RWPE1 (cell line): ENCODE measurements at places on chromosomes 3 and 15.

- no peak for DNase-seq
Measured at GRCh38 chr3:87696124-87697013, 362.4 kb downstream of the CGGBP1 start.

DNA sequence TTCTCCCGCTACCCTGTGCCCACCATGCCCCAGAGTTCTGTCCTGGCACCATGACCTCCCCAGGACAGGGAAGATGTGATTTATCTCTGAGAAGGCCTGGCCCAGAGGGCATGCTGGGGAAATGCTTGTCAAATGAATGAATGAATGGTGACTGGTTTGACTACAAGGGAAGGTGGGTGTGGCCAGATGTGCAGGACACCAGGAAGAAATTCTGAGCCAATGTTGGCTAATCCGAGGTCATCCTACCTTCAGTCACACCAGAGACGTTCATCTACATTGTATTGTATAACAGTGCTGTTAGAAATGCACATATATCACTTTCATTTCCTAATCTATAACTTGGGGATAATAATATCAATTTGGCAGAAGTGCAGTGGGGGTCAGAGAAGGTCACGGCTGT lies 138.4 kb downstream of the FAM43A start:
- DNase-seq, result peak; percentile 23

DNA sequence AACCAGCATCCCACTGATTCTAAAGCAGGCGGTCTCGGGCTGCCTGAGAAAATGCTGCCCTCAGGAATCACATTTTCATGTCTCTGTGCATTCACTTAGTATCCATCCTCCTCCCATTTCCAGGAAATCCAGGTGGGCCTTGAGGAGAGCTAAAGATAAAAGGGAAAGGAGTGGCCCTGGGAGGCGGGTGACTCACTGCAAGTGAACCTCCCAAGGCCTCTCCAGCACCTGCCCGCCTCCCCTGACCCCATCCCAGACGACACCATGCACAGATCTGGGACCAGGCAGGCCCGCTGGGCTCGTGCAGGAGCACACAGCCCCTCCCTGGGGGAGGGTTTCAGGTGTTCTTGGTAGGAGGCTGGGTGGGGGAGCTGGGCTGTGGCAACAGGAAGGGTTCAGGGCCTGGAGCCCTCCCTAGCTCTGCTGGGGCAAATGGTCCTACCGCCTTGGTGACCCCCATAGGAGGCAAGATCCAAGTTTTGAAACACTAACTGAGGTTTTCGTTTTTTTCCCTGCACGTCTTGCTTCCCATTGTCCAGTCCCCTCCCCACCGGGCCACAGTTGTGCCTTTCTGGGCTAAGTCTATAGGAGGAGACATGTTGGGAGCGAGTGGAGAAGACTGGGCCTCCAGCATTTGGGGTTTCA lies 22.2 kb downstream of the MELTF start:
- peak; percentile 48 for DNase-seq

DNA sequence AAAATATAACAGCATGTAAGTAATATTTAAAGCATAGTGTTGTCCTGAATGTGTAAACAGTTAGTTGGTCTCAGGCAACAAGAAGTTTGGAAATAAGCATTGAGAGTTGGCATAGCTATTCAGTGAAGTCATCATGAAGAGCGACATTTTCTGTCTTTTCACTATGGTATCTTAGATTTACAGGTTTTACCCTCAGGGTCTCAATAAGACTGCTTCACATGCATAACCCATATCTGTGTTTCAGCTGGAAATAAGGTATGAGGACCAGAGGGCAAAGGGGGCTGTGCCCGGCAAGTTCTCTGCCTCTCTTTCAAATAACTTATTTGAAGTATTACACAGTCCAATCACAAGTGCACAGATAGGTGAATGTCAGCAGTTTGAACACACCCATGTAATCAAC lies 290.2 kb upstream of the CNTN3 start:
- no peak for DNase-seq

DNA sequence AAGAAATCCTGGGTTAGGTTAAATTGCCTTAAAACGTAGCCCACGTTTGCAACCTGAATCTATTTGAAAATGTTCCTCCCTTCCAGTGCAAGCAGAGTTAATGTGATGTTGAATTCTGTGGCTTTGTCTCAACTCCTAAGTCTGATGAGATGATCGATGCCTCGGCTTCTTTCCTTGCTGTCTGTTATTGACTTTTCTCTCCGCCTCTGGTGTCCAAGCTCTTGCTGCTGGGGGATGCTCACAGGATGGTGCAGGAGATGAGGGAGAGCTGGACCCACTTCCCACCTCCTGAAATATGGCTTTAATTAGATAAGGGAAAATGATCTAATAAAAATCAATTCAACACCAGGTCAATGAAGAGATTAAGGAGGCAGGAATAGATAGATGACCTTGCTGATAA lies 407.9 kb upstream of the RGMA start:
- DNase-seq, result no peak

DNA sequence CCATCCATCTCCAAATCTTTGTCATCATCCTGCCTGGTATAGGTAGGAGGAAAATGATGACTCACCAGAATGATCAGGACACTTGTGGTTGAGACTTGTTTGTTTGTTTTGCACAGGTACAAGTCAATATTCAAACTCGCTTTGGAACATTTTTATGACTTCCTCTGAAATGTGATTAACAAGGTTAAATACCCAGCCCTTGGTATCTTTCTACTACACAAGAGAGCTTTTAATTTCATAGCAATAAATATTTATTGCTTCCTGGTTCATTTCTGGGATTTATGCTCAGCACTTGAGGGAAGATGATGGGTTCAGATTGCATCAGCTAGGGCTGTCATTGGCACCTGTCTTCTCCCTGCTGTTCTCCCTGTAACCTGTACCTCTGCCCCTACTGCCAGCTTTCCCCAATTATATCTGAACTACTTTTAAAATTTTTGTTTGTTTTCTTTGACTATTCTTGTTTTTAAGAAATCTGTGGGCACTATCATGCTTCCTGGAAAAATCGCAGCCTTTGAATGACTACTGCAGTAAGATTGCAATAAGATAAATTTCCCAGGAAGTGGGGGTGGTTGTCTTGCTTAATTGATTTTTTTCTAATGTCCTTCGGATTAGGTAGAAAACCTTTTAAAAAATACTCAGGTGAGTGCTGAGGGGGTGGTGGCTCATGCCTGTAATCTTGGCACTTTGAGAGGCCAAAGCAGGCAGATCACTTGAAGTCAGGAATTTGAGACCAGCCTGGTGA lies 24.3 kb upstream of the GCNT3 start:
- peak; percentile 49 for DNase-seq

- DNase-seq, result no peak
Measured at GRCh38 chr3:42092006-42092405, 849 bp downstream of the TRAK1 start.

DNA sequence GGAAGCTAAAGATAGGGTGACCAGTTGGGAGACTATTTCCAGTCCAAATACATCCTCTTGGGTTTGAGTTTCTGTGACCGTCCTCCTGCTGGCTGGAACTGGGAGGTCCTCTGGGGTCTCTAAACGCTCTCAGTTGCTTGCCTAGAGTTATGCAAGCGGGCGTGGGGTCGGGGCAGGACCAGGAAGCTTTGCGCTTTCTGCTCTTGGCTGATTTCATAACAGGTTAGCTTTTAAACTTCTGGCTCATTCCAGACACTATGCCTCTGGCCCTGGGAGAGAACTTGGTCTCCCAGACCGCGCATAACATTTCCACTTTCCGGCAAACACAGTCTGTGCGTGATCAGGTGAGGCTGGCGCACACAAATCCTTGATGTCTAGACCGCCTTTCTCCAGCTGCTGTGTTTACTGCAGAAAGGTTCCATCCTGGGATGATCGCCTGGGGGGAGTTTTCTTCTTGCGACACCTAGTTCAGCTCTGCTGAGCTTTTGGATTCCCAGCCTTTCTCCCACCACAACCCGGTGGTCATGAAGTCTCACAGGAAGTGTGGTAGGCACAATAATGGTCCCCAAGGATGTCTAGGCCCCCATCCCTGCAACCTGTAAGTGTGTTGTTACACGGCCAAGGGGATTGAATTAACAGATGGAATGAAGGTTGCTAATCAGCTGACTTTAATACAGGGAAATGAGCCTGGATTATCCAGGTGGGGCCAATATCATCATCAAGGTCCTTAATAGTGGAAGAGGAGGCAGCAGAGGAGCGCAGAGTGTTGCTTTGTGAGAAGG lies 23.6 kb upstream of the CGNL1 start:
- DNase-seq, result no peak

DNA sequence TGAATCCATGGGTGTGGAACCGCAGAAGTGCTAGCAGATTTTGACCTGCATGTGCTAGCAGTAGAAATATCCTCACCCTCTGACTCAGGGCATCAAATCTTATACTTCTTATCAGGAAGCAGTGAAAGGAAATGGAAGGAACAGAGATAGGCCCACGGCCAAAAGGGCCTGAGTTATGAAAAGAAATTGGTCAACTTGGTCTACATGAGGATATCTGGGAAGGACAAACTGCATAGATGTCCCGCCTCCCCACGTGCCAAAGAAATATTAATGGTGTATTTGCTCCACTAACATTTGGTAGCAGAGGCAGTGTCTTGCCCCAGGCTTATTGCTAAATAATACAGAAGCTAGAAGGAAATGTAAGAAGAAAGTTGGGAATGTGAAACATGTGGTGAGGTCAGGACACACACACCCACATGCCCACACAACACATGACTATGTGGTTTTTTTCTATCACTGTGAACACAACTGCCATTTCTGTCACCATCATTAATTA lies 93.6 kb upstream of the COL8A1 start:
- no peak for DNase-seq

DNA sequence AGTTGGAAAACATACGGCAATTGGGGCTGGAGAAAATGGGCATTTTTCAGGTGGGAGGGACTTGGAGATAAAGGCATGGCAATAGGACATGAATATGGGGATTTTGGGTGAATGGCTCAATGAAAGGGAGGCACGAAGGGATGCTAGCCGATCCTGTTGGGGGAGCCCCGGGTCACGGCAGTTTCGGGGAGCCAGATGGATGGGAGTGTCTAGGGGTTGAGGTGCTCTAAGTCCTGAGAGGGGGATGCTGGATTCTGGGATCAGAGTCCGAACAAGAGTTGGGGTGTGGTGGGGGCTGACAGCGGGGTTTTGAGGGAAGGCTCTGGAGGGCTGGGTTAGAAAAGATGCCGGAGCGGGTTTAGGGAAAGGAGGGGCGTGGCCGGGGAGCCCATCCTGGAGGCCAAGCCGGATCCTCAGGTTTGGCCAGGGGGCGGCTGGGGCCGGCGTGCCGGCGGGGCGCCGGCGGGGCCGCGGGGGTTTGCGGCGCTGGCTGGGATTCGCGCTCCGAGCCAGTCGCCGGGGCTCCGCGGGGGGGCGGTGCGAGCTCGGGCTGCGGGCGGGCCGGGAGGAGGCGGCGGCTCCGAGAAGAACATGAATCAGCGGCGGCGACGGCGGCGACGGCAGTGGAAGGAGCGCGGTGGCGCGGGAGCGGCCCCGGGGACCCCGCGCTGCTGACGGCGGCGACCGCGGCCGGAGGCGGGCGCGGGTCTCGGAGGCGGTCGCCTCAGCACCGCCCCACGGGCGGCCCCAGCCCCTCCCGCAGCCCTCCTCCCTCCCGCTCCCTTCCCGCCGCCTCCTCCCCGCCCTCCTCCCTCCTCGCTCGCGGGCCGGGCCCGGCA lies at the start of gene TYRO3:
TSS of gene TYRO3 (plus strand) at position 813 of the 839 bp plus-strand sequence. CDS start 46 bp downstream, outside the sequence.
- peak; percentile 75 for DNase-seq

GRCh38 chr3:134374791-134375581 lies 739 bp upstream of the AMOTL2 start:
- DNase-seq, result peak; percentile 76

- DNase-seq, result no peak
Measured at GRCh38 chr3:153260681-153261080, 98.7 kb downstream of the RAP2B start.

DNA sequence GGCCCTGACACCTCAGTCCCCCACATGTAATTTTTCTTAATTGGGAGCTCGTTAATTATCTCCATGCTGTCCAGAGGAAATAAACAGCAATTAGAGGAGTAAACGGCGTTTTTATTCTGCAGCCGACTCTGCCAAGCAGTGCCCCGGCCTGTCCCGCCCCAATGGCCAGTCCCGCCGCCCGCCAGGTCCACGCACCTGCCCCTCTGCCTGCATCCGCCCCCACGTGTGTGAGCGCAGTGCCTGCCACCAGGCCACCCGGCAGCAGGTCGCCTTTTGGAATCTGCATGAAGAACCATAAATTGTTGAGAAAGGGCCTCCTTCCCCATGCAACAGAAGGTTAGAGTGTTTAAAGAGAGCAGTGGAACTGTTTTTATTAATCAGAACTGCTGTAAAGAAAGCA lies 87.5 kb upstream of the LINGO1 start:
- DNase-seq, result no peak

- DNase-seq, result no peak
Measured at GRCh38 chr3:157330206-157330605, 106.4 kb upstream of the PTX3 start.

DNA sequence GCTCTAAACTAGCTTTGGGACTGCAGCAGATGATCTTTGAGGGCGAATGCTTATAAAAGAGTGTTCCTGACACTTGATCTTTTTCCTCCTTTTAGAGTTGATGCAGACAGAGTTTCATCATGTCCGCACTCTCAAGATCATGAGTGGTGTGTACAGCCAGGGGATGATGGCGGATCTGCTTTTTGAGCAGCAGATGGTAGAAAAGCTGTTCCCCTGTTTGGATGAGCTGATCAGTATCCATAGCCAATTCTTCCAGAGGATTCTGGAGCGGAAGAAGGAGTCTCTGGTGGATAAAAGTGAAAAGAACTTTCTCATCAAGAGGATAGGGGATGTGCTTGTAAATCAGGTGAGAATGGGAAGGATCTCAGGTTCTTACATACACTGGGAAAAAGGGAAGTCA lies 75.7 kb downstream of the KLHL25 start:
- no peak for DNase-seq

DNA sequence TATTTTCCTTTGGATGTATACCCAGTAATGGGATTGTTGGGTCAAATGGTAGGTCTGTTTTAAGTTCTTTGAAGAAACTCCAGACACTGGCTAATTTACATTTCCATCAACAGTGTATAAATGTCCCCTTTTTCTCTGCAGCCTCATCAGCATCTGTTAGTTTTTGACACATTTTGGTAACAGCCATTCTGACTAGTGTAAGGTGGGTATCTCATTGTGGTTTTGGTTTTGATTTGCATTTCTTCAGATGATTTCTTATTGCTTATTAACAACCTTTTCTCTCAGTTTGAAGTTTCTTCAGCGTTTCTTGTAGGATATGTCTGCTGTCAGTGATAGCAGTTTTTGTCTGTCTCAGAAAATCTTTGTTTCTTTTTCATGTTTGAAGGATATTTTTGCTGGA lies 15.4 kb downstream of the GALK2 start:
- DNase-seq, result no peak

DNA sequence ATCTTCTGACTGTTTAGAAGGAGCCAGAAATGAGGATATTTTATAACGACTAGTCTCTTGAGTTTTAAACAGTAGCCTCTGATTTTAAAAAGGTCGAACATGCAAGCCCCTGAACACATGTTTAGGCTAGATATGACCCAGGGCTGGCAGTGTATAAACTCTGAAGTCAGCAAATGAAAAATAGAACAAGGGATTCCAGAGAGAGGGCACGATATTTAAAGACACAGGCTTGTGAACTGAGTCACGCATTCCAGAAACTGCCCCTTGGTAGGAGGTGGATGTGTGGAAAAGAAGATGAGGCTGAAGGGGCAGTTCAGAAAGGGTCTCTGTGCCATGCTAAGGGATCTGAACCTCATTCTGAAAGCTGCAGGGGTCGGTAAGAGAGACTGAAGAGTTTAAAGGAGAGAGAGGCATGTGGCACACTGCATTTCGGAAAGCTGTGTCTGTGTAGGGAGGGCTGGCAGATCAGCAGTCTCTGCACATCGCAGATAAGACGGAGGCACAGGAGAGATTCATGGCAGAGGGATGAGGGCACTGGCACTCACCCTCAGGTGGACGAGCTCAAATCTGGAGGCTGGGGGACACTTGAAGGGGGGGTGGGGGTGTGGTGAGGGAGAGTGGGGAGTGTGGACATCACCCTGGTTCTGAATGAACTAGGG lies 22.1 kb downstream of the ST8SIA2 start:
- DNase-seq, result no peak

GRCh38 chr3:30826531-30826942 lies 67.9 kb downstream of the GADL1 start:
- DNase-seq, result no peak
